ENCODE measurements at places on chromosomes 13 and 19.

- DNase-seq = no peak
Measured at GRCh38 chr13:100269837-100270236, 180.9 kb downstream of the PCCA start.

GRCh38 chr13:28575200-28575599 lies 80.3 kb upstream of the FLT1 start:
- no peak for DNase-seq

DNA sequence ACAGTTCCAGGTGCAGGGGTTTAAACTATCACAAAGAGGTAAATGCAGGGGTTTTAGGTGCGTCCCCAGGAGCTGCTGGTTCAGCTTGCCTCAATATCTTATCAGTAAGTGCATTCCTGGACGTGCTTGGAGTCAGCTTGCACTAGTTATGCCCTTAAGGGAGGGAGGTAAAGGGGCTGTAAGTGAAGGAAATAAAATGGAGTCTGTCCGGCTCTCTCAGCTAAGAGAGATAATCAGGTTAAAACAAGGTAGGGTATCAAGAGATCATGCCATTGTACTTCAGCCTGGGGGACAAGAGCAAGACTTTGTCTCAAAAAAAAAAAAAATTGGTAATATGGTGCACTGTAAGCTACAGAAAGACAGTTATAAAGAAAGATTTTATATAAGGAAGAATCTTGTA lies 69.7 kb downstream of the ZNF100 start:
- no peak for DNase-seq

DNA sequence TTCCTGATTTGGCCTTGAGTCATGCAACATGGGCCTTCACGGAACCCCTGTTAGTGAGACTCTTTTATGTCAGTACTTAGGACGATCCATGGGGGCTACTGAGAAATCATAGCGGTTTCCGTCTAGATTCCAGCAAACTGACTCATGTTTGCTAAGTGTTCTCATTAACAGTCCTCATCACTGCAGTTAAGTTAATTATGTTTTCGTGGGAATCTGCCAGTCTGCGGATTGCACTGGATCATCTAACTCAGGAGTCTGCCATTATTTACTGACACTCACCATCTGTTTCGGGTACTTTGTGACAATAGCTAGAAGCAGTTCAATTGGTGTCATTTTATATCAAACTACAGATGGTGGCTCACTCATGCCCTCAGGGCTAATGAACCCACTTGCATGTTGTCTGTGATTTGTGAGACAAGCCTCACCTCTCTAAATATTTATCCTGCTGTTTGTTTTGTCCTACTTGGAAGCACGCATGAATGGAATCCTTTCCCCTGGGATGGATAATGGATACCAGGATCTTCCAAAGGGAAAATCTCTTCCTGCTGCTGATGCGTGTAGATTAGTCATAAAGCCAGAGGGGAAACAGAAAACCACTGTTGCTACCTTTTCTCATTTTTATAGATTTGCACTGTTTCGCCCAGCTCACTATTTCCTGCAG lies 61.8 kb downstream of the RAB20 start:
- no peak for DNase-seq

GRCh38 chr13:72960541-72960940 lies 98.3 kb upstream of the KLF5 start:
- DNase-seq = no peak

- no peak for DNase-seq
Measured at GRCh38 chr13:97261254-97262005, 39.3 kb downstream of the MBNL2 start.

- DNase-seq = no peak
Measured at GRCh38 chr19:16619457-16619856, 8.5 kb downstream of the MED26 start.

- no peak for DNase-seq
Measured at GRCh38 chr13:103395139-103395538, 328.9 kb upstream of the SLC10A2 start.

DNA sequence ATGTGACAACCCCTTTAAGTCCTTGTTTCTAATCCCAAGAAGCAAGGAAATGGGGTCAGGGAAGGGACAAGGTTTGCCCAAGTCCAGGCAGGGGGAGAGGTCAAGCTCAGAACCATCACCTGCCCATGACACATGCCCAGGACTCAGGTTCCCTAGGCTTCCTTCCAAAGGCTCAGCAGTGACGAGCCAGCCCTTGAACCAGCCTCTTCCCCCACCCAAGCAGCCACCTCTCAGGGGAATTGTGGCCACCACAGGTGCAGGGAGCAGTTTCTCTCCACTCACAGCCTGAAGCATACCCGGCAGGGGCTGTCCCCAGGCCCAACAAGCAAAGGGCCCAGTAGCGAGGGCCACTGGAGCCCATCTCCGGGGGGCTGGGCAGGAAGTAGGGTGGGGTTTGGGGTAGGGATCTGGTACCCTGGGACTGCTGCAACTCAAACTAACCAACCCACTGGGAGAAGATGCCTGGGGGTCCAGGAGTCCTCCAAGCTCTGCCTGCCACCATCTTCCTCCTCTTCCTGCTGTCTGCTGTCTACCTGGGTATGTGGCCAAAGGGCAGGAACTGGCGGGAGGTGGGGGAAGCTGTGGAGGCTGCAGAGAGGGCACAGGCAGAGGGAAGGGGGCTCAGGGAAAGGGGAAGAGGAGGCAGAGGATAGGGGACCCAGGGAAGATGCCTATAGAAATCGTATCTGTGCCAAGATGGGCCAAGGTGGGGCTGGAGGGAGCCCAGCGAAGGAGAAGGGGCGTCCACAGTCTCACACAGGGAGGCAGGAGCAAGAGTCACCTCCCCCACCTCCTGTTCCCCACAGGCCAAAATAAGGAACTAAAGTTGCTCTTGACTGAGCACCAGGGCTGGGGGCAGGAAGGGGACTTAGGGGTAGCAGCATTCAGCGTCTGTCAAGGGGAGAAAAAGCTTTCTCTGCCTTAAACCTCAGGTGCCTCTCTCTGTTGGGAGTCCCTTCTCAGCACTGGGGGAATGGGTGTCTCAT lies at the start of gene CD79A:
TSS of gene CD79A (plus strand) at position 433 of the 986 bp plus-strand sequence. CDS start at position 459, 26 bp downstream.
- no peak for DNase-seq

DNA sequence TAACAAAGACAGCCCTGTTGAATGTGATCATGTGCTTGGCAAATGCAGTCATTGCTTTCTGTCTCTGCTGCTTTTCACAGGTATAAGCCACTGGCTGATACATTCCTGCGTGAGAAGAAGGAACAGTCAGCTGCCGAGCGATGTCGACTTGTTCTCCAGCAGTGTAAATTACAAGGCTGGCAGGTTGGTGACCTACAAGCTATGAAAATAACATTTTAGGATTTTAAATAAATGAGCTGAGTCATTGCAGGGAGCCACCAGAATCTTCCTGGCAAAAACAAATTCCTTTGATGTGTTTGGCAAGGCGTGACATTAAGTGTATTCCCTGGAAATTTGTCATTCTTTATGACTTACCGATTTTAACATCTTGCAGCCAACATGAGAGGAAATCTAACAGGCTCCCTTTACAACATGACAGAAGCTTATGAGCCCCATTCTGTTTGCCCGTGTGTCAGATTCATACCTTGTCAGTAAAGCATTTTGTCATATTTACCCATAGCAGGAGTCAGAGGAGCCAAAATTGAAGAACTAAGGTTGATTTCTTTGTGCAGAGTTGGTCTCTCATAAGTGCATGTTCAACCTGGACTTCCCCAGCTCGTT lies 471.4 kb downstream of the MYO16 start:
- DNase-seq = no peak

DNA sequence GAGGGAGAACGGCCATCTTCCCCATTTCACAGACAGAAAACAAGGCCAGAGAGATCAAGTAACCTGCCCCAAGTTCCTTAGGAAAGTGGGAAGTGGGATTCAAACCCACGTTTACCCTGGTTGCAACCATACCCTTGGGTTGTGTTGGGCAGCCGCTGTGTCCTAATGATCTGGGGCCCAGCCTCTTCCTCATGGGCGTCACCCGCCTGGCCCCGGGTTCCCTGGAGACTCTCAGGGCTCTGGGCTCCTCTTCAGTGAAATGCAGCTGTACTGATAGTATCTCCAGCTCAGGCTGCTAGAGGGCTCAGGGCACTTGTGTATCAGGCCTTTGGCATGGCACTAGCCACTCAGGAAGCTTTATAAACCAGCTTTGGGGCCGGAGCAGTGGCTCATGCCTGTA lies 9.8 kb downstream of the TMED1 start:
- no peak for DNase-seq

DNA sequence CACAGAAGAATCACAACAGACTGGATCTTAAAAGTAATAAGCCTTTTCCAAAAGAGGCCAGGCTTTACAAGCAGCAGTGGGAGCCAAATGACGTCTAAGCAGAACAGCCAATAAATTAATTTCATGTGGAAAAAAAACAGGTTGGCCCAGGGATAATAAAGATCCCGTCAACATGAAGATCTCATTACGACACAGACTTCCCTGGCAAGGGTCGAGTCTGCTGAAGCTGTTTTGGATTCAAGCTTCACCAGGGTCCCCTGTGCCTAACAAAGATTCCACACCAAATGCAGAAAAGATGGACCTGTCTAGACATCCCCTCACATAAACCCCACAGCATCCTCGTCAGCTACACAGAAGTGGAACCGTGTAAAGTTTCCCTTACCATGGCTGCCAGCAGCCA lies 215.1 kb upstream of the ZNF507 start:
- DNase-seq = no peak

DNA sequence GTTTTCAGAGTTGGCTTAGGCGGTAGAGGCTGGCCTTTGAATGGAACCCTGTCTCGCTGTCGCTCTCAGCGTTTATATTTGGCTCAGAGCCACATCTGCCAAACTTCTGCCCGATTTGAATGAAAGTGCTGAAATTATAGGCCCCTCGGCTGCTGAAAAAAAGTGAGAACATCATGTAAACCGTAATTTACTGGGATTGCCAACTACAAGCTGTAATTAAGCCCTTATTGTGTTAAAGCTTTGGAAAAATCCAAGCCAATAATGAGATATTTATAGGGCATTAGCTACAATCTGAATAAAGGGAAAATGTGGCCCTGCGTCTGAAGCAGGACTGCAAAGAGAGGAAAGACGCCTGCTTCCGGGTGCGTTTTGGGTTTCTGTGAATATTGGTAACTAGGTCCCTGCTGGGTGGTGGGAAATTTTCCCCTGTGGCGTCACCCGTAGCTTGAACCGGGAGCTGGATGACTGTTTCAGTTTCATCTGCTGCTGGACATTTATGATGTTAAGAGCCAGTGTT lies 9.9 kb downstream of the DNM2 start:
- no peak for DNase-seq

- DNase-seq = no peak
Measured at GRCh38 chr13:53417601-53418000, 389.0 kb downstream of the OLFM4 start.

DNA sequence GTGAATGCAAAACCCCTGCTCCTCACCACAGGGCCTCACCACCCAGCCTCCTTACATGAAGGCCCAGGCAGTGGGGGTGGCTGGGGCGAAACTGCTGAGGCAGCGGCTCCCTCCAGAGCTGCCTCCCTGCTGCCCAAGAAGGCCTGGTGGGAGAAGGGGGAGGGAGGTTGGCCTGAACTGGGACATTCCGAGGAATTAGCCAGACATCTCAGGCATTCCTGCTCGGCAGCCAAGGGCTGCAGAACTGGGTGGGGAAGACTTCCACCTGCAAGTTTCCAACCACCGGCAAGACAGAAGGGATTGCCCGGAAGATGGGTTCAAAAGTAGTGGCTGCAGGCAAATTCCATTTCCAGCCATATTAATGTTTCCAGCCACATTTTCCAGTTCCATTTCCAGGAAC lies 2.3 kb upstream of the PSPN start:
- no peak for DNase-seq

DNA sequence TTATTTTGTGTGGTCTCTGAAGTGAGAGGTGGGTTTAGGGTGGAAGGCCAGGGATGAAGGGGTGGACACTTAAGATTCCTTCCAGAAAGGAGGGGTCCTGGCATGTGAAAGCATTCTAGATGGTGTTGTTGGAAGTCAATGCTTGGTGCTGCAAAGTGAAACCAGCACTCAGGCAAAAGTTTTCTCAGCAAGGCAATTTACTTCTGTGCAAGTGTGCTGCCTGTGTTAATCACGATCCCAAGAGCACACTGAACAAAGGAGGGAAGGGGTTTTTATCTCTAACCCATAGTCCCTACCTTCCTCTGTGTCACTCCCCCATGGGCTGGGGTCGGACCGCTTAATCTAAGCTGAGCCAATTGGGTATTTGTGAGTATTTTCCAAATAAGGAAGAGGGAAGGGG lies 1.3 kb downstream of the ZNF134 start:
- no peak for DNase-seq

DNA sequence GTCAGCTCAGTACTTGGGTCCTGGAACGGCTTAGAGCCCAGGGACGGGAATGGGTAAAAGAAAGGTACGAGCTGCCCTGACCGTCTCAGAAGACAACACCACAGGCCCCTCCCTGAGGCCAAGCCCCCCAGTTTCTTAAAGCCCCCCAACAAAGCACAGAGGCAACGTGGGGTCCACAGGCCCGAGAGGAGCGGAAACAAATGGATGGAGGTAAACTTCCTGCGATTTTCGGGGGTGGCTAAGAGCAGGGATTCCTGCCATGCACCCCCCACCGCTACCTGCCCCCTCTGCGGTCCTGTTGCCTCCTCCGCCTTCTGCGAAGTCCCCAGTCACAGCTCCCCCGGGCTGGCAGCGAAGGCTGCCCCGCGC lies 48.2 kb downstream of the PTPRS start:
- DNase-seq = no peak

DNA sequence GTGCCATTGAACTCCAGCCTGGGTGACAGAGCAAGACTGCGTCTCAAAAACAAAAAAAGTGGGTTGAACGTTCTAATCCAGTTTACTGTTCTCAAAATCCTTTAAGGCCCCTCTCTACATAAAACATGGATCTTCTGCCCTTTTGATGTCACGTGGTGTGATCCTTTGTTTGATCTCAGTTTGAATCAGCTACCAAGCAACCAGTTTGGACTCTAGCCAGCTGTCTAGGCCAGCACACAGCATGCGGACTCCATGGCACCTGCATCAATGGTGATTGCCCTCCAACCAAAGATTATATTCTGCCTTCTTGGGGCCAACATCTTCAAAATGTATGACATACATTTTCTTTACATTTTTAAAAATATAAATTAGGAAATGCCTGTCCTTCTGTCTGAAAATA lies 365.4 kb downstream of the NDFIP2 start:
- DNase-seq = no peak

GRCh38 chr13:20188667-20189553 lies 3.8 kb downstream of the GJB2 start:
- DNase-seq = no peak
